Memory B cell (primary cell): ENCODE measurements at places on chromosomes 3 and 15.

DNA sequence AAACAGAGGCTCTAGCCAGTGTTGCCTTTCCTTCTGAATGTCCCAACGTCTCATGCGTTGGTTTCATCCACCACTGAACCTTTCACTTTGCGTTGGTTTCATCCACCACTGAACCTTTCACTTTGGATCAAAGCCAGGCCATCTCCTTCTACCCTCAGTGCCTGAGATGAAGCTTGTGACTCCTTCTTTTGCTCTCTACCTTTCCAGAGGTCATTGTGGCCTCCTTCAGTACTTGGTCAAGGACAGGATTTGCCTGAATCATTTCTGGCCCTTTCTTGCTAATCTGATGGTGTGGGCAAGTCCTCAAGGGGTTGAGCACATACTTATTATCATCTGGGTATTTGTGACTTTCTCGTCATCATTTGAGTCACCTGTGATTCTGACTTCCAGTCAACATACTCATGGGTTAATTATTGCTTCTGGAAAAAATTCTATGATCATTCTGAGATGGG lies 50.0 kb downstream of the SELENOT start:
- DNase-seq, result no peak

DNA sequence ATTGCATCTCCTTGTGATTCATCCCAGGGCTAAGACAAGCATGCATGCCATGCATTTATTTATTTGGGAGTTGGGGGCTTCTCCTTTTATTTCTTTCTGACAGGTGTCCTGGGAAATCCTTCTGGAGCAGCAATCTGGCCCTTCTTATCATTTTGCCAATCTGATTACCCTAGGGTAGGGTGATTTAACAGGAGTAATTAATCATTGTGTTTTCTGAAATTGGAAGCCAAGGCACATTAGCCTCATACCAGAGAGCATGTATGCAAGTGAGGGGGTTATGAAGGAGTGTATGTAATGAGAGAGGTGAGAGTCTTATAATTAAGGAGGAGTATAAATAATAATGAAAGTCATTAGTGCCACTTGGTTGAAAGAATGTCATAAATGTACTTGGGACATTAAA lies 37.4 kb upstream of the ARPP21 start:
- DNase-seq, result no peak

DNA sequence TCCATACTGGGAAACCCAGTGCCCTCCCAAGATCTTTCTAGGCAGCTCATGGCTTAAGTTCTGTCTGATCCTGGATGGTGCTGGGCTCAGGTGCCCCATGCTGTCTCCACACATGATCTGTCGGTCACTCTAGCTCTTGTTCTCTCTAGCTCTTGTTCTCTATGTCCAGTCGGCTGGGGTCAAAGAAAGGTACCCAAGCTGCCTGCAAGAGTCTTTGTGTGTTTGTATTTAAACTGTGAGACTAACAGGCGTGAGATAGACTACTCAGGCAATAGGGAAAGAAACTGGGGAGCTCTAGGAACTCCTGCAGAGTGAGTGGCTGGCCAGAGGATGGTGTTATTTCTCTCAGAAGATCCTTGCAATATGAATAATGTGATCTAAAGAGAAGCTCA lies 40.2 kb downstream of the GPR156 start:
- DNase-seq, result no peak

DNA sequence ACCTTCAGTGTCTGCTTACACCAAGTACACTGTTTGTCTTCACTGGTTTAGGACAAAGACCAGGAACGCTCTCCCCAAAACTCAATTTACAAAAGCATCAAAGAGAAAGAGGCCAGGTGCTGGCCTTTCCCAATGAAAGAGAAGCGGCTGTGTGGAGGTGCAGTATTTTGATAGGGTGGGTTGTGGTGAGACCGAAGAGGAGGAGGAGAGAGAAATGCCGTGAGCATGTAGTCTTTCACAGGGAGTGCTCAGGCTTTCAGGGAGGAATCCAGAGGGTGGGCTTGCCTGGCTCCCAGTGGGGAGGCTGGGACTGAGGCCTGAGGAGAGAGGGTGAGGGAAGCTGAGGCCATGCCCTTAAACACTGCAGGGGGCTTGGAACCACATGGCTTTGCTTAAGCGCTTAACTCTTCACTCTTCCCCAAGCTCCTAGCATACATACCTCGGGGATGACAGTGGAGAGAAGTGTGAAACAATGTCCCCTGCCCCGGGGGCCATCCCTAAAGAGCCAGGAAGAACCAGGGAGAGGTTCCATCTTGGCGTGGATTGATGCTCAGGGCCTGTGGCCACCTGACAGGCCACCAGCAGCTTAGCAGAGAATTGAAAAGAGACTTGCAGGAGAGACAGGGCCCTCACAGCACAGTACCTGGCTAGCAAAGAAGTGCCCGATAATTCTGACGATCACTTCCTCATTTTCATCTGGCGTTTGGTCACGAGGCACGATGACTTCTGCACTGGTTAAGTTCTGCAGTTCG lies 60.5 kb downstream of the SENP2 start:
- DNase-seq, result peak; percentile 14

DNA sequence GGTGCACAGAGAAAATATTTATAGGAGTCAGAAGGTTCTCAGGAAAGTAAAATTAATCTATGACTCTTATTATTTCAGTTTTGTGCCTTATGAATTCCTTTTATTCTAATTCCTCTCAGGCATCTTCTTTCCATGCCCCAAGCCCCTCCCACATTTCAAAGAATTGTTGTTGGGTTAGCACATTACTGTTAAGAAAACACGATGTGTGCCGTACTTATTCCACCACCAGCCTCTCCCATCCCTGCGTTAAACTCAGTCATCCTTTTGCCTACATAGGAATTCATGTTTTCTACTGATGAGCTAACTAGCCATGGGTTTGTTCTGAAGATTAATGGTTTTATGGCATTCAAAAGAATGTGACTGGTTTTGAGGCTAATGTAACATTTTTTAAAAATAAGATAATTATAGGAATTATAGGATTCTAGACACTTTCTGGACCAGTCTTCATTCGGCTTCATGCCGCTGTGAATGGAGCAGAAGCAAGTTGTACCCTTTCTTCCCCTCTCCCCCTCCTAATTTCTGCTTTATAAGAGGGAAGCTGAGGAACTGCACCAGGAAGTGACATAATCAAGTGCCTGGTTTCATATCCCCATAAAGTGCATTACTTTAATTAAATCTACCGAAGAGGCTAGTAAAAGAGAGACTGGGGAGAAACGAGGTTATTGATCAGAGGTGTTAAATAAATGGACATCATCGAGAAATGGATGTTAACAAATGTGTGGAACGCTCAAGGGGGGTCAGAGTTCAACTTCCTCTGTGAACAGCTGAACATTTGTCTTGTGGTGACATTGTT lies 12.3 kb upstream of the MB21D2 start:
- DNase-seq, result no peak
